Body of pancreas (tissue), 4 donors: ENCODE measurements at places on chromosomes 16 and 17. TPM values are rescaled to one million over a fixed set of nuclear protein-coding genes. Genes with fewer than 3 reads are reported as not detected.

DNA sequence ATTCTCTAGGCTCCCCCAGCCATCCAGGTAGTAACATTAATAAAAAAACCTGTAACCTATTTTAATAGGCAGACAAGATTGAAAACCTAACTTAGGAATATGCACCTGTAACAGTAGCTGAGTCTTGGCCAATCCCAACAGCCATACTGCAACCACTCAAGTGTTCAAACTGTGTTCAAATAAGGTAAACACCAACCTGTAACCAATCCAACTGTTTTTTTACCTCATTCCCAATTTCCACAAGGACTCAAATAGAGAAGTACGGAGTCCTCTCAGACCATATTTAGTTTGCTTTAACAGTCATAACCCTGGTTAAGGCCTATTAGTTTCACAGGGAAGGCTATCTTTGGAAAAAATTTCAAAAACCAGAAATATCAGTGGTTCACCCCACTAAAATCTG, 40.4 kb upstream of the NOS2 start:
- H3K36me3 ChIP-seq, result no peaks in the 10 kb centered on the region
- H3K4me3 ChIP-seq, result no peak overlapping the region
- no peaks in the 10 kb centered on the region for H3K27me3 ChIP-seq
- no peak for DNase-seq
- H3K27ac ChIP-seq, result no peak overlapping the region

The MPP3 gene
- total RNA-seq, result 22.4 TPM

The CORO1A gene
- 8.2 TPM for total RNA-seq

GRCh38 chr16:12208341-12209035, 232.0 kb downstream of the SNX29 start:
- no peaks in the 10 kb centered on the region for H3K27me3 ChIP-seq

The TBC1D3B gene
- not detected for total RNA-seq

The C17orf100 gene
- total RNA-seq, result 6.2 TPM
